Trophoblast cell (in vitro differentiated cells and primary cell): ENCODE measurements at places on chromosomes 7 and 10.

DNA sequence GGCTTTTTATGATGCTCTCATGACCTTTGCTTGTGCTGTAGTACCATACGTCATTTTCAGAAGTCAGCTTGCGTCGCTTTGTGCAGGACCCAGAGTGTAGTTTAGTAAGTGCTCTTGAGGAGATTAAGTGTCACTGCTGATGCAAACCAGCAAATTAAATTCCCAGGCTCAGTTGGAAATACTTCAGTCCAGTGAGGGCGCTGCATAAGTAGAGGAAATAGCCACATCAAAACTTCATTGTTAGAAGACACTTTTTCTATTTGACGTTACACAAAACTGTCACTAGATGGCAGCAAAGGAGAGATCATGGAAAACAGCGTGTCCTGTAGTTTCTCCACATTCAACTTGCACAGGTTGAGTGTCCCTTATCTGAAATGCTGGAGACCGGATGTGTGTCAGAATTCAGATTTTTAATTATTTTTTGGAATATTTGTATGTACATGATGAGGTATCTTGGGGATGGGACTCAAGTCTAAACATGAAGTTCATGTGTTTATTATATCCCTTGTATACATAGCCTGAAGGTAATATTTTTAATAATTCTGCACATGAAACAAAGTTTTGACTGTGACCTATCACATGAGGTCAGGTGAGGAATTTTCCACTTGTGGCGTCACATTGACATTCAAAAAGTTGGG is 7.9 kb downstream of the ZNF22 start:
- no peak overlapping the region for H3K27ac ChIP-seq
- H3K4me1 ChIP-seq, result no peaks in the 10 kb centered on the region
- H3K36me3 ChIP-seq, result peaks cover 1% of the 10 kb centered on the region

DNA sequence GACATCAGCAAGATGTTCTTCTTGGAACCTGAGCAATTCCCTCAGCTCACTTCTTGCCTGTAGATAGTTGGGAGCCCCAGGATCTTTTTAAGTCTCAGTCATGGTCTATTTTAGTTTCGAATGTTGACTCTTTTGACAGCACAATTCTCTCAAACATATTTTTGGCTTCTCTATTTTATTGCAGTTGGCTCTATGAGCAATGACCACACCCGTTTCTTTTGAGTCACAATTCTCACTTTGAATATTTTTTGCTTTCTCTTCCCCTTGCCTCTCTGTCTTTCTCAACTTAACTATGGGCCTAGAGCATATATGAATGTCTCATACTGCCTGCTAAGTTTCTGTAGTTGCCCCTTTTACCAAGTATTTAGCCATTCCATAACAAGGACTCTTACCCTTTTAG is 222.8 kb downstream of the PTN start:
- H3K36me3 ChIP-seq, result no peaks in the 10 kb centered on the region
- H3K4me1 ChIP-seq, result no peaks in the 10 kb centered on the region
- H3K4me3 ChIP-seq, result no peak overlapping the region
- no peak for DNase-seq
- H3K27me3 ChIP-seq, result no peaks in the 10 kb centered on the region

GRCh38 chr7:70700941-70701425 is 431.0 kb upstream of the GALNT17 start:
- H3K27me3 ChIP-seq, result no peaks in the 10 kb centered on the region
- no peak overlapping the region for H3K27ac ChIP-seq
- H3K36me3 ChIP-seq, result peaks cover 3% of the 10 kb centered on the region
- no peak overlapping the region for H3K4me3 ChIP-seq
- DNase-seq, result no peak

GRCh38 chr10:21726601-21727225 is 192.7 kb downstream of the MLLT10 start:
- peak overlapping the region; percentile 81 for H3K27ac ChIP-seq
- DNase-seq, result peak; percentile 16
- H3K27me3 ChIP-seq, result no peaks in the 10 kb centered on the region
- H3K36me3 ChIP-seq, result peaks cover 5% of the 10 kb centered on the region

- no peaks in the 10 kb centered on the region for H3K4me1 ChIP-seq
- no peaks in the 10 kb centered on the region for H3K27me3 ChIP-seq
These were observed 14.5 kb downstream of the NUDT5 start for GRCh38 chr10:12181065-12181775.

- no peaks in the 10 kb centered on the region for H3K36me3 ChIP-seq
- no peaks in the 10 kb centered on the region for H3K4me1 ChIP-seq
- DNase-seq, result peak; percentile 59
- no peak overlapping the region for H3K4me3 ChIP-seq
- no peaks in the 10 kb centered on the region for H3K27me3 ChIP-seq
These were observed 70.5 kb upstream of the ABI1 start for GRCh38 chr10:26931223-26931622.

DNA sequence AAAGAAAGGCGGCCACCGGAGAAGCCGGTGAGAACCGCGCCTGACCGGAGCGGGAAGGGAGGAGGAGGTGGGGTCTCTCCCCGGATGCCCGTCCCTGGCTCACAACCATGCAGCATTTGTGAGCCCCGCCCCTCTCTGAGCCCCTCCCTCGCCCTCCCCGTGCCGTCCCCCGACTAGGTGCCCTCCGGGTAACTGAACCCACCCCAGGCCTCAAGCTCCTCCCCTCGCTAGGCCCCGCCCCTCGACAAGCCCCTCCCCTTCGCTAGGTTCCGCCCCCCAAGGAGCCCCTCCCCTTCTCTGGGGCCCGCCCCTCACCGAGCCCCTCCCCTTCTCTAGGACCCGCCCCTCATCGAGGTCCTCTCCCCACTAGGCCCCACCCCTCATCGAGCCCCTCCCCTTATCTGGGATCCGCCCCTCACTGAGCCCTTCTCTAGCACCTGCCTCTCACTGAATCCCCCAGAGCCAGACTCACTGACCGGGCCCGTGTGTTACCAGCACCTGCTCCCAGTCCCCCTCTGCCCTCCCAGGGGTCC is 42.2 kb upstream of the HSPB1 start:
- no peak overlapping the region for H3K4me3 ChIP-seq
- no peaks in the 10 kb centered on the region for H3K27me3 ChIP-seq
- no peak overlapping the region for H3K27ac ChIP-seq
- peak; percentile 26 for DNase-seq
